Activated CD4-positive, alpha-beta T cell treated with anti-CD3 and anti-CD28 coated beads, Interleukin-2, amount 10 ng/mL, durations not matched to agents 7 days and 5 days (primary cell): ENCODE measurements at places on chromosomes 11 and 22.

- peak; percentile 43 for DNase-seq
Observed at GRCh38 chr11:47270331-47271271, 668 bp downstream of the MADD start.

DNA sequence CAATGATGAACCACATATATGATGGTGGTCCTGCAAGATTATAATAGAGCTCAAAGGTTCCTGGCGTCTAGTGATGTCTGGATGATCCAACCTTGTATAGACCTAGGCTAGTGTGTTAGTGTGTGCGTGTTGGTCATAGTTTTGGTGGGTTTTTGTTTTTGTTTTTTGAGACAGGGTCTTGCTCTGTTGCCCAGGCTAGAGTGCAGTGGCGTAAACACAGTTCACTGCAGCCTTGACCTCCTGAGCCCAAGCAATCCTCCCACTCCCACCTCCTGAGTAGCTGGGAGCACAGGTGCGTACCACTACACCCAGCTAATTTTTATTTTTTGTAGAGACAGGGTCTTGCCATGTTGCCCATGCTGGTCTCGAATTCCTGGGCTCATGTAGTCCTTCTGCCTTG lies 9.4 kb downstream of the CASTOR1 start:
- DNase-seq, result no peak

GRCh38 chr11:70912226-70912840 lies 340.0 kb downstream of the SHANK2 start:
- no peak for DNase-seq

DNA sequence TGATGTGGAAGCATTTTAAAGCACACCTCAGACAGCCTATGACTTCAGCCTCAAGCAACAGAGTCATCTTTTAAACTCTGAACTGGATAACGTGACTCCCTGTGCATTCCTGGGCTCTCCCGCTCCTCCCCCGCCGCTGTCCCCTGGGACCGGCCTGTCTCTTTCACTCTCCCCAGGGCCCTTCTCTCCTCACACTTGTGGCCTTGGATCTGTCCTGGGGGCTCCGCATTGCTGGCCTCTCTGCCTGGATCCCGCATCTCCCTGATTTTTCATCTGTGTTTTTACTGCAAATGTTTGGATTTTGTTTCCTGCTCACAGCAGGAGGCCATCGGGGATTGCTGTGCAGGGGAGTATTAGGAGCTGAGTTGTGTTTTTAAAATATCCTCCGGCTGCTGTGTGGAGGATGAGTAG lies 15.4 kb downstream of the C11orf24 start:
- no peak for DNase-seq

DNA sequence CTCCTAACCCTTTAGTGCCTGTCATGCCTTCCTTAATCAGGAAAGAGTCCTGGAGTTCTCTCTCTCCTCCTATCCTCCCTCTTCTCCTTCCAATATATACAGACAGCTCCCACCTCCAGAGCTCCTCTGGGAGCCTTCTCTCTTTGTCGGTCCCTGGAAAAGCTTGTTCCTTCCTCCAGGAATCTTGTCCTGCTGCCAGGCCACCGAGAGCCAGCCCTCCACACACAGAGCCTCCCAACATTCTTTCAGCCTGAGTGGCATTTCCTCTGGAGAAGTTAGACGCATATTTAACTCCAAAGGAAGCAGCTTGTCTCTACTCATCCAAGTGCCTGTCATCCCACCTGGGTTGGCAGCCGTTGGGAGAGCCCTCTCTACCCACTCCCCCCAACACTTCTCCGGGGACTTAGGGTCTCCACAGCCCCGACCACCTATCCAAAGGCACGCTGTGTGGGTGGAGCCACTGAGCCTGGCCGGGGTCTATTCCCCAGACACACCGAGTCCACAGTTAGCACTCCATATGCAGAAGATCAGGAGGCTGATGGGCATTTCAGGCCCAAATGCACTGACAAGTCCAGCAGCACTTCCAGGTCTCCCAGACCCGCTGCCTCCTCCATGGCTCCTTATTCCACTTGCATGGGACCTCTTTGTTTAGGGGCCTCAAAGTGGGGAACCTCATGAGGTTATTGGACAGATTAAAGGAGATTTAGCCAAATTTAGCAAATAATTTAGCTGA lies 31.1 kb downstream of the DKK3 start:
- DNase-seq, result no peak

- peak; percentile 13 for DNase-seq
Observed at GRCh38 chr22:30187529-30188407, 58.8 kb downstream of the LIF start.

DNA sequence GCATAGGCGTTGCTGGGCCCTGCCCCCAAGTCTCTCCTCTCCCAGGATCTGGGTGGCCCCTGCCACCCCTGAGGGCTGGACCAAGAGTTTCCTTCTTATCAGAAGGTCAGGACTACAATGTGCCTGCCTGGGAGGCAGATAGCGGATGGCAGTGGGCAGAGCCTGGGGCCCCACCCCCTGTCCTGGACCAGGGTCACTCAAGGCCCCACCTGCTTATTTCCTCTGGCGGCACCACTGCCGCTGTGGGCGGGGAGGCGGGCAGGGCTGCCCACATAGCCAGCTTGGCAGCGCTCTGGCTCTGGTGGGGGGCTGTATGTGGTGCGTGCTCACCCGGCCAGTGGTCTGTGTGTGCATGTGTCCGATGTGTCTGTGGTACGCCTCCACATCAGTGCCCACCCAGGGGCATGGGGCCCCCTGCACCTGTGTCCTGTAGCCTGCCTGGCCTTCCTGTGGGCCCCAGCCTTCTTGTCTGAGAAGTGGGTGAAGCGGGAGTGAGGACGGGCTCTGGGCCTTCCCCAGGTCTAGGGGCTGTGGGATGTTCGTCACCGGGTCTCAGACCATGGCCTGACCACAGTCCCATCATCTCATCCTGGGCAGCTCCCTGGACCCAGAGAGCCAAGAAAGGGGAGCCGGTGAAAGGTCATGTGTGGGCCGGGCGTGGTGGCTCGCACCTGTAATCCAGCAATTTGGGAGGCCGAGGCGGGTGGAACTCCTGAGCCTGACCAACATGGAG lies 3.0 kb downstream of the GAS2L1 start:
- no peak for DNase-seq

- peak; percentile 13 for DNase-seq
Observed at GRCh38 chr11:109971184-109971523, 122.0 kb upstream of the ZC3H12C start.

GRCh38 chr11:111540114-111540936 lies at the start of gene LAYN:
Gene LAYN (plus strand): TSS chr11:111540720. CDS start chr11:111540844, 124 bp downstream.
- no peak for DNase-seq

GRCh38 chr11:134119094-134119493 lies 50.2 kb downstream of the JAM3 start:
- DNase-seq, result no peak

DNA sequence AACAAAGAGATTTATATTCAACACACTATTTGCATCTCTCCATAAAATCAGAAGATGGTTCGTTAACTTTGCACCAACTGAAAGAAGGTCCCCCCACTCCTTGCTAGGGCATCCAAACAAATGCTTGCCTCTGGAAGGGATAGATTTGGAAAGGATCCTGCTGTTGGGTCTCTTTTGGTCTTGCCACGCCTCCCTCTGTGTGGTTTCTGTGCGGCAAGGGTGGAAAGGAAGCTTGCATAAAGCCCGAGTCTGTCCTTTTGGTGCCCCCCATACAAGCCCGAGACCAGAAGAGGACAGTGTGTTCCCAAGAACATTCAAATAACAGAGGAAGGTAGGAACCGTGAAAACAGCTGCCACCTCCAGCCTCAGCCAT lies 15.1 kb downstream of the SCGB1A1 start:
- DNase-seq, result no peak

DNA sequence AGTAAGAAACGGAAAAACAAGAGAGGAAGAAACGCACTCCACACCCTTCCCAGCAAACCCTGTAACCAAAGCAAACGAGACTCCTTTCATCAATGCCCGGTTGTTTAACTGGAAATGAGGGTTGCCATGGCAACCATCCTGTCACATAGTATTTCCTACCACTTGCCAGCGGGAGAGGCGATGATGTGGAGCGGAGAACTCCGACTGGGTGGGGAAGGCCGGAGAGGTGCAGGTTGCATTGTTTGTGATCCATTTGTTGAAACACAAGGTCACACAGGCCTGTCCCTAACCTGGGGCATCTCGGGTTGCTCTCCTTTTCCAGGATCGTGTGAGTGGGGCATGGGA lies 609.9 kb downstream of the BUD13 start:
- DNase-seq, result no peak

DNA sequence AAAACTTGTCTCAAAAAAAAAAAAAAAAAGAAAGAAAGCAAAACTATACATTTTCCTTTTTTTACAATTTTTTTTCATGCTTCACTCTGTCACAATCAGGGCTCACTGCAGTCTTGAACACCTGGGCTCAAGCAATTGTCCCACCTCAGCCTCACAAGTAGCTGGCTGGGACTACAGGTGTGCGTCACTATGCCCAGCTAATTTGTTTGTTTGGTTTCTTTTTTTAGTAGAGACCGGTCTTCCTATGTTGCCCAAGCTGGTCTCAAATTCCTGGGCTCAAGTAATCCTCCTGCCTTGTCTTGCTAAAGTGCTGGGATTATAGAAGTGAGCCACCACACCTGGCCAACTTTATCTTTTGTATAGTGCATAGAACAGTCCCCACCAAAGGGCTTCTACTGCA lies 15.0 kb upstream of the CXCR5 start:
- no peak for DNase-seq

- no peak for DNase-seq
Observed at GRCh38 chr11:66809592-66809991, 33.6 kb upstream of the RCE1 start.

DNA sequence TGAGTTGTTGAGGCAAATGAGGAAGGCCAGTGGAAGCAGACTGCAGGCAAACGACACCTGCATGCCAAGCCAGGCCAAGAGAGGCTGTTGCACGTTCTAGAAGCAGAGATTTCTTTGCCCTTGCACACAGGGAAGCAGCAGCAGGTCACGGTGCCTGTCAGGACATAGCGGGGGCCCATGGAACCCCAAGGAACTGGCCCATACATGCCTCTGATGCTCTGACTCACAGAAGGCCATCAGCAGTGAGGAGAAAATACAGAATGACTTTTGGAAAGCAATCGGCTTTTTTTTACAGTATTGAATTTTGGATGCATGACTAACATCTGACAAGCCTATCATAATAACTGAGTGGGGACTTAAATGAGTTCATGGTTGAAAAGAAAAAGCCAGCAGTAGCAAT lies 123.9 kb downstream of the MPPED1 start:
- DNase-seq, result no peak

- DNase-seq, result no peak
Observed at GRCh38 chr11:34182921-34183685, 77.7 kb downstream of the NAT10 start.

DNA sequence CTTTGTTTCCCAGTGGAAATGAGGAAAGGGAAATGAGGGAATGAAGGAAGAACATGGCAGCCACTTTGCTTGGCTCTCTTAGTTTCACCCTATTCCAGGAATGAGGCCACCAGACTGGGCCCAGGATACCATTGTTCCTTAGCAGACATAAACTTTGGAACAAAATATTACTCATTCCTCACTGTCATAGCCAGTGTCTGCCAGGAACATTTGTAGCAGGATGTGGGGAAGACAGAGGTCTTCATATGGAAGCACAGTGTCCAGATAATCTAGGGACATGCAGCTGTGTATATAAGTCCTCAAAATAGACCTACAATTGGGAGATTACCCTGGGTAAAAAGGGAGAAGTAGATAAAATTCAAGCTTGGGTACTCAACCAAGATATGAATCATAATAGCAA lies 15.2 kb upstream of the FUT4 start:
- no peak for DNase-seq

- DNase-seq, result no peak
Observed at GRCh38 chr11:1699771-1700170, 2.8 kb downstream of the KRTAP5-6 start.

- no peak for DNase-seq
Observed at GRCh38 chr11:31337806-31338205, 31.7 kb downstream of the DCDC1 start.

GRCh38 chr11:122637541-122637940 lies 18.0 kb upstream of the UBASH3B start:
- DNase-seq, result no peak

GRCh38 chr11:61963282-61964057 lies 4.0 kb downstream of the FTH1 start:
- DNase-seq, result peak; percentile 7

DNA sequence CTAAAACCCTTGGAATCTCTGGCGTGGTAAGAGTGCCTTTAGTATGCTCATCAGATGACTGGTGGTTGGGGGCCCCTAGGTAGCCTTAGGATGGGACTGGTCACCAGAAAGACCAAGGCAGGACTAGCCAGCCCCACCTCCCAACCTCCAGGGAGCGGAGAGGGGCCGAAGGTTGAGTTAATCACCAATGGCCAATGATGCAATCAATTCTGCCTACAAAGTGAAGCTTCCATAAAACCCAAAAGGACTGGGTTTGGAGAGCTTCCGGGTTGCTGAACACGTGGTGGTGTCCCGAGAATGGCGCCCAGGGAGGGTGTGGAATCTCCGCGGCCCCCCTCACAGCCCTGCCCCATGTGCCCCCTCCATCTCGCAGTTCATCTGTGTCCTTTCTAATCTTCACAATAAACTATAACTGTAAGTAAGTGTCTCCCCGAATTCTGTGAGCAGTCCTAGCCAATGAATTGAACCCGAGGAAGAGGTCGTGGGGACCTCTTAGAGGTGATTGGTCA lies 66.4 kb upstream of the SLC22A12 start:
- no peak for DNase-seq

DNA sequence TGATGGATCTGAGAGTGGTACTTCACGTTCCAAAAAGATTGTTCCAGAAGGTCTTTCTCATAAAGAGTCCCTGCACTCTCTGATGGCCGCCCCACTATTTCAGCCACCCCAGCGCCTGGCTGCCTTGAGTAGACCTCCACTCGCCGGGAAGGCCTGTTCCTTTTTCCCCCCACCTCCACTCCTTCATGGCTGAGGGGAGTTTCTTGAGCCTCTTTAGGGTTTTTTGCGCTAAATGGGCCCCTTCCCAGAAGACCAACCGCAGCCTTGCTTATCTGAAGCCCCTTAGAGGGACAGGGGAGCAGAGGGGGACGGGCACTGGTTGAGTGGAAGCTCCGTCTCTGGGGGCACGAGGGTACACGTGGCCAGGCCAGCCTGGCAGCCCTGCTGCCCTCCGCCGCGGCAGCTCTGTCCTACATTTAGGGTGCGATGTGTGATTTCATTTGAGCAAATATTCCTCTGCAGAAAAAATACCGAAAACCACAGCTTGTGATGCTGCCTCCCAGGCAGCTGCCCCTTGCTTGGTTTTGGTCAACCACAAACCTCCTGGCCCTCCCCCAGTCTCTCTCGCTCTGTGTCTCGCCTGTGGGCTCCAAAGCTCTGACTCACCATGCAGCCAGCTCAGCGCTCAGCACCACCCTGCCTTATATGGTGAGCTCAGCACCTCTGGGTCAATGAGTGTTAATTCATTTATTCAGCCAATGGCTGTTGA lies 88.7 kb downstream of the TP53I11 start:
- peak; percentile 81 for DNase-seq

- no peak for DNase-seq
Observed at GRCh38 chr22:35840302-35840739, 122.6 kb downstream of the APOL5 start.

- no peak for DNase-seq
Observed at GRCh38 chr11:108351468-108351867, 115.9 kb downstream of the C11orf65 start.
